ENCODE measurements at places on chromosomes 7 and 10.

GRCh38 chr10:47402641-47403301 lies 18.7 kb upstream of the ZNF488 start:
- DNase-seq = no peak

GRCh38 chr7:28217143-28217542 lies 36.5 kb upstream of the JAZF1 start:
- peak; percentile 79 for DNase-seq

DNA sequence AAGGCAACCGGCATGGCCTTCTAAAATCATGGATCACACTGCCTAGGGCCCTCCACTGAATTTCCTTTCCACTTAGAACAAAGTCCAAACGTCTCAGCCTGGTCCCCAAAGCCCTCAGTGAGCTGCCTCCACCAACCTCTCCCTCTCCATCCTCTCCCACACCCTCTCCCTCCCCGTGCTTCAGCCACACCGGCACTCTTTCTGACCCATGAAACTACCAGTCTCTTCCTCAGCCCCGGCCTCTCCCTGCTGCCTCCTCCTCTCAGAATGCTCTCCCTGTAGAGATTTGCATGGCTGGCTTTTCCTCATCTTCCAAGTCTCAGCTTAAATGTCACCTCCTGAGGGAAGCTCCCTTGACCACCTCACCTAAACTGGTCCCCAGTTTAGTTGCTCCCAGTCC lies 219.0 kb upstream of the ZMIZ1 start:
- no peak for DNase-seq

DNA sequence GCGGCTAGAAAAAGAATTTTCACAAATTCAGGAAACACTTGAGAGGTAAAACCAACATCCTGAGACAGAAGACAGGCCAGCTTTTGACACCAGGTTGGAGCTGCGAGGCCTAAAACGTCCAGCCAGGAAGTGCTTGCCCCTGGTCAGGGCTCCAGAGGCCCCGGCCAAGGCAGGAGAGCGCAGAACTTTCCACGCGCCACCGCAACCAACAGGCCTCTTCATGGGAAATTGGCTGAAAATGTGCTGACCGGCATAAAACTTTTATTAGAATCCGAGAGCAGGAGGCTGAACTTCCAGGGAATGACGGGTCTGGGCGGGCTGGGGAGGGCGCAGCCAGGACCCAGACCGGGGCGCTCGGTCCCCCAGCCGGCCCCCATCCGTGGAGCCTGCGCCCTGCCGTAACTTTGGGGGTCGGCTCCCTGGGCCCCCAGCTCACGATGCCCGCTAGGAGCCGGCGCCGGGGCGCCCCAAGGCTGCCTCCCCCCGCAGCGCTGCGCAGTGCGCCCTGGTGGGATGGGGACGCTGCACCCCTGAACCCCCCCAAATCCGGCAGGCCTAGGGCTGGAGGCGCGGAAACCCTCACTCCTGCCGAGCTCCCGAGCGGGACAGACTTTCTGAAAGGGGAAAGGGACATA lies 414.0 kb upstream of the MKI67 start:
- no peak for DNase-seq
